ENCODE measurements at places on chromosomes 13 and 19.
A peak's percentile ranks its signal among the peaks of the same experiment; 100 is the strongest.

- DNase-seq = no peak
Observed at GRCh38 chr13:52067237-52067636, 42.7 kb downstream of the UTP14C start.

- DNase-seq = peak; percentile 26
Observed at GRCh38 chr19:48568345-48568886, 16.4 kb downstream of the SULT2B1 start.

GRCh38 chr13:30735872-30736175, 481 bp downstream of the ALOX5AP start:
- DNase-seq = no peak

DNA sequence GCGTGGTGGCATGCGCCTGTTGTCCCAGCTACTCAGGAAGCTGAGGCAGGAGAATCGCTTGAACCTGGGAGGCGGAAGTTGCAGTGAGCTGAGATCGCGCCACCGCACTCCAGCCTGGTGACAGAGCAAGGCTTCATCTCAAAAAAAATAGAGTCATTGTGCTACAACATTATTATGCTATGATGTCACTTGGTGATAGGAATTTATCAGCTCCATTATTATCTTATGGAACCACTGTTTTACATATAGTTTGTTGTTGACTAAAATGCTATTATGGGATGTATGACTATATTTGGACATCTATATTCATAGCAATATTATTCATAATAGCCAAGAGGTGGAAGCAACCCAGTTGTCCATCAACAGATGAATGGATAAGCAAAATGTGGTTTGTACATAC, 26.4 kb upstream of the SLC7A1 start:
- DNase-seq = no peak

- no peak for DNase-seq
Observed at GRCh38 chr19:8150998-8151766, 1.8 kb upstream of the FBN3 start.

DNA sequence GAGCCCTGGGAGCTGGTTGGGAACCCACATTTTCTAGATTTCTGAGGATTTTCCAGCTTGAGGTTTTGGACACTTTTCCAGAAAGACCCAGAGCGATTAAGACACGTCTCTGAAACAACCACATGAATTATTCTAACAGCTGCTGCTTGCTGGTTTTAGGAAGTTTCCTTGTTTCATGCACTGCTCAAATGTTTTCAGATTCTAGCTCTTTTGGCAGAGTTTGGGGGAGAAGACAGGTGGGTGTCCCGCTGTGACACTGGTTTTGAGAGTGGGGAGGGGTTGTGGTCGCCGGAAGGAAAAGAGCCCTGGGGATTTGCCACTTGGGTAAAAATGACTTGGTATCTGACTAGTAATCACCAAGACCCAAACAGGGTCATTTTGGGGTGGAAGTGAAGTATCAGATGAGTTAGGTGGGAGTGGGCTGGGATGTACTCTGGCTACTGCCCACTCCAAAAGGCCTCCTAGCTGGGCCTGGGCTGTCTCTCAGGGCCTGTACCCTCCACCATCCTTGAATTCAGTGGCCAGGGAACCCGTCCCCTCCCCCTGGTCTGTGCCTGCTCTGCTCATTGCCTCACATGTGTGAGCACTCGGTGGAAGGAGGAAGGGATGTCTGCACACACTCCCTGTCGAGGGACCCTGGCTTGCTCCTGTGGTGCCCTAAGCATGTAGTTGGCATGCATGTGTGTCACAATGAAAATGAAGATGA, 13.2 kb downstream of the GATAD2A start:
- no peak for DNase-seq

DNA sequence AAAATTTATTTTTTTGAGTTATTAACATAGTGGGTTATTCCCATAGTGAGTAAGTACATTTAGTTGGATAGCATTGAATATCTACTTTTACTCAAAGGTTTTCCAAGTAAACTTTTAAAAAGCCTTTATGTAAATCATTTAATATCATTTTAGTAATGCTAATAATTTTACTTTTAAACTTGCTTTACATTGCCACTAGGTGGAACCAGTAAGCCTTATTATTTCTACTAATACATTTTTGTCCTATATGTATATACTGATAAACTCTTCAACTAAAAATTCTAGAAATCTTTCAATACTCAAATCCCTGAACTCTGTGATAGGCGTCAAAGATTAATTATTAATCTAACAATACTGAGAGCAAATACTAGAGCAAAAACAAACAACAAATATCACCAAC, 1709.2 kb upstream of the PCDH20 start:
- DNase-seq = no peak

DNA sequence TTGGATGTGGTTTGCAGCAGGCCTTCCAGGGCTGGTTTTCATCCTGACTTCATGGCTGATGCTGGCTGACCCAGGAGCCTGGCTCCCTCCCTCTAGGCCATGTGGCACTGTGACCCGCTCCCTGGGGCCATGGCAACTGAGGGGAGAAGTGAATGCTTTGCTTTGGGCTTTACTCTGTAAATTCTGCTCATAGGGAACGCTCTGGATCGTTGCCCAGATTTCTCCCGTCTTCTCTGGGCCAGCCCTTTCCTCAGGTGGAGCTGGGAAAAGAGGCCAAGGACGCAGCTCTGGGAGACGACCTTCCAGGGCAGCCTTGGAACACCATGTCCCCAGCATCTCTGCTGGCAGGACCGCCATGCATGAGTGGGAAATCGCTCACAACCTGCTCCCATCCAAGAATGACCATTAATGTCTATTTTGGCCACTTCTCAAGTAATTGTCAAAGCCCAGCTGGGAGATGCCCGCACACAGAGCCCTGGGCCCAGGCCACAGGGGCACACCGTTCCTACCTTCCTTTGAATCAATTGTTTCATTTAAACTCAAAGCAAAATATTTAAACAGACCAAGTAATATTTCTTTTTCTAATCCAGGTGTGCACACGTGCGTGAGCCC, 321.8 kb downstream of the TEX29 start:
- DNase-seq = no peak

GRCh38 chr19:6362351-6362801, 1.0 kb downstream of the CLPP start:
- DNase-seq = no peak

DNA sequence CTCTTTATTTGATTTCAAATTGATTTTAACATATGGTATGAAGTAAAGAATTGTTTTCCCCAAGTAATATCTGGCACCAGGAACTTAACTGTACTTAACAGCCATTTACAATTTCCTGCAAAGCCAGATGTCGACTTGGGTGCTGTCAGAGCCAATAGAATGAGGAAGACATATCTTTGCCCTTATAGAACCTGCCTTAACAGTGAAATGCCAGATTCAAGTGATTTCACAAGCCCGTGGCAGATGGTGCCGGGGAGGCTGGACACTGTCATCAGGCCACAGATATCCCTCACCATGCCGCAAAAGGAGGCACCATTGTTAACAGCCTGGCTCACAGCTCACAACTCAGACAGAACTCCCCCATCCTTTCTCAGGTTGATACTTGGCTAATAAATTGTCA, 48.7 kb downstream of the ESD start:
- DNase-seq = no peak

GRCh38 chr19:48629599-48630295, 7.4 kb downstream of the DBP start:
- DNase-seq = no peak

DNA sequence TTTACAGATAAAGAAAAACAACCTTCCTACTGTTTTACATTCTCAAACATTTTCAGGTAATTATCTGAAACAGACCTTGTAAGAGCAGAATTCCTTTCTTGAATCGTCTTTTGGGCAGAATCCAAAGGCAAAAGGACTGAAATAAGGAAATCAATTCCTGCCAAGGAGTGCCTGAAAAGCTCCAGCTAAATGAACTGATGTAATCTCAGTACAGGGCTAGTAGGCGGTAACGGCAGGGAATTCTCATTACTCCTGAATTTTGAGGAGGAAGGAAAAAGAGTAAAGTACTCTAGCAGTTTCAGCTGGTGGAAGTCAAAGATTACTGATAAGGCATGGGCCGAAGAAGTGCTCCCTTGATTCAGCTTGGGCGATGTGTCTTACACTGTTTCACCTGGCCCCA, 168.4 kb downstream of the PCDH9 start:
- DNase-seq = no peak
